ENCODE measurements at places on chromosomes 12 and 14.

DNA sequence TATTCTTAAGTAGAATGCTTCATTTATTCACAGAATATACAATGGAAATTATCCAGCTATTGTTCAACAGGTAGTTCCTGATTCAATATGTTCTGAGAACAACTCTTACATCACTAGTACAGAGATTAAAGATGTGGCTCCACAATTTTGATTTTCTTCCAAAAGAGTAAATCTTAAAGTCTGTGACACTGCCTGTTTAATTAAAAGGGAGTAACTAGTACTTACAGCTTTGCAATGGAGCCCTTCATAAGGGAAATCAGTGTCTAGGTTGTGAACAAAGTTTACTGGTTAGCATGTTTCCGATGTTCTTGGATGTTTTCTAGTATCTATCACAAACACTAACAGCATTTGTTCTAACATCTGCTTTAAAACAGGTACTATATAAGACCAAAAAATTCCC lies 30.8 kb downstream of the MIA2 start:
- no peak overlapping the region for H3K4me3 ChIP-seq
- no peak for DNase-seq
- H3K27me3 ChIP-seq = no peaks in the 10 kb centered on the region
- no peak overlapping the region for H3K27ac ChIP-seq
- H3K36me3 ChIP-seq = no peaks in the 10 kb centered on the region

DNA sequence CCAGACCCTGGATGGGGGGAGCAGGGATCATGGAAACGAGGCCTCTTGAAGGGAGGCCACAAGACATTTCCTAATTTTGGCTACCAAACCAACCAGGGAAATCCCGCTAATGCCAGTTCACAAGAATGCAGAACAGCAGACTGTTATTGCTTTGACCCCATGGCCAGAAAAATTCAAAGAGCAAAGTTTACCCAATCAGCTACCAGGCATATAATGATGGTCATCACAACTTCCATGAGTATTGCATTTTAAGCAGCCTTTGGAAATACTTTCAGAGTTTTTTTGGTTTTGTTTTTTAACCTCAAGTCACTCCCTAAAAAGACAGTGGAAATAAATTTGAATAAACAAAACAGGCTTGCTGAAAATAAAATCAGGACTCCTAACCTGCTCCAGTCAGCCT lies at the start of gene IL25:
IL25 (plus strand) TSS at position 301 of the 400 bp plus-strand sequence.
- H3K36me3 ChIP-seq = no peaks in the 10 kb centered on the region
- no peaks in the 10 kb centered on the region for H3K4me1 ChIP-seq
- H3K27ac ChIP-seq = no peak within 1 kb of the TSS
- peaks cover 4% of the 10 kb centered on the region for H3K27me3 ChIP-seq

DNA sequence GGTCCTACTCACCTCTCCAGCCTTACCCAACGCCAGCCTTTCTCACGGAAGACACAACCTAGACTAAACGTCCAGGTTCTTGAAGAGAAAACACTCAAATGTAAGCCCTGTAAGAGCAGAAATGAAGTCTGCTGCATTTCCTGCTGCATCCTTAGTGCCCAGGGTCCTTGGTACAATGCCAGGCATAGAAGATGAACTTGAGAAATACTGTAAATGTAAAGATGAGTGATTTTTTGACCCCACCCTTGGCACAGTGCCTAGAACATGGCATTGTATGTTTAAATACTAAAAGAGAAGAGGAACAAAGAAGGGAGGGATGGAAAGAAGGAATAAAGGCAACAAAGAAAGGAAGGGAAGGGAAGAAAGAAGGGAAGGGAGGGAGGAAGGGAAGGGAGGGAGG lies 514.6 kb downstream of the MED13L start:
- DNase-seq = no peak
- H3K4me3 ChIP-seq = no peak overlapping the region
- H3K4me1 ChIP-seq = no peaks in the 10 kb centered on the region
- no peak overlapping the region for H3K27ac ChIP-seq
- H3K27me3 ChIP-seq = peaks cover 3% of the 10 kb centered on the region

DNA sequence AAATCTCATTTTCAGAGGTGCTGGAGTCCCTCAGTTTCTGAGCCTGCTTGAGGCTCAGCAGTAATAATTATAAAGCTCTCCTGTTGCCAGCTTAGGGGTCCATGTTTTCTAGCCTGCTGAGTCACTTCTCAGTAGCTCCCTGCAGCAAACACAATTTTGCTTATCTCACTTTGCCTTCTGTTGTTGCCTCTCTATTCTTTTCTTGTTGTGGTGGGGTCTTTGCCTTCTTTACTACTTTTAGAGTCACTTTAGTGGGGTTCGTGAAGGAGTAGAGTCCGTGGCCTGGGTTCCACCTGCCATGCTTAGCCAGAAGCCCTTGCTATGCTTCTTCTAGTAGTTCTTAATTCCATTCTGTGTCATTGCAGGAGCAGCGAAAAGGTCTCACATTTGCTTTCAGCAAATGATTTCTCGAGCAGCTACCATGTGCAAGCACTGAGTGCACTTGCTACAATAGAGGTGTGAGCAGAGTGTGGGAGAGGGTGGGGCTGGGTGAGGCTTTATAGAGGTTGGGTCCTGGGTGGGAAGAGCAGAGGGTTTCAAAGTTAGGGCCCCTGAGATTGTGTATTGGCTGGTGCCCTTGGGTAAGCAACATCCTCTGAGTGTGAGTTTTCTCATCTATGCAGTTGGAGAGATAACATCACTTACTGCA lies 114.3 kb downstream of the ADCK1 start:
- no peaks in the 10 kb centered on the region for H3K4me1 ChIP-seq
- DNase-seq = no peak
- H3K27ac ChIP-seq = no peak overlapping the region
- H3K4me3 ChIP-seq = no peak overlapping the region

- no peak for DNase-seq
- peaks cover 14% of the 10 kb centered on the region for H3K27me3 ChIP-seq
- H3K27ac ChIP-seq = no peak overlapping the region
Measured at GRCh38 chr14:104547310-104547997, 32.1 kb upstream of the C14orf180 start.

- DNase-seq = no peak
- H3K36me3 ChIP-seq = peaks cover 5% of the 10 kb centered on the region
Measured at GRCh38 chr14:35829449-35829848, 3.3 kb downstream of the BRMS1L start.

DNA sequence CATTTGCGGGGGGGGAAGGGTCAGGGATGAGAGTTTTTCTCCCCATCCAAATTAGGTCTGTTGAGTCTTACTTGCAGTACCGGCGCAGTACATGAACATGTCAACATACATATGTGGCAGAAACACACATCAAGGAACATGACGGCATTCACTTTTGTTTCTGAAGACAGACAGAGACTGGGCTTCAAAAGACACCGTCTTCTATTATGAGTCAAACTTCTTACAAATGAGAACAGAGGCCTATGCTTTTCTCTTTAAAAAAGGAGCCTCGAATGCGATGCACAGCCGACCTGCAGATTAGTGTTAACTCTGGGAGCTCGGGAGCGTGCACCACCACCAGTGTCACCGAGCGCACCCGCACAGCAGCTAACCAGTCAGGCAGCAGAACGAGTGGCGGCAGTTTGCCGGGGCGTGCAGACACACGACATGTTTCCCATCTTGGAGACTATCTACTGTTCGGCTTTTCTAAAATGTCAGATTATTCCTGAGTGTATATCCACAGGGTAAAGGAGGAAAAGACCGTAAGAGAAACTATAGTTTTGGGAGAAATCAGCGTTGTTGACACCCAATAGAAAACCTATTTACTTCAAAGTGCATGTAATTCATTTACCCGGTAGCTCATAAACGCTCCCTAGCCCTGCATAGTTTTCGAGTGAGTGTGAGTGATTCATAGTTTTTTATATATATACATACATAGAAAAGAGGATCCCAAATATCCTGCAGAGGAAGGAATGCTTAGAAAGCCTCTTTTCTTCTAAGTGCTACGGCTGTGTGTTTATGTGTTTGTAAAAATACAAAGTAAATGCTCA lies 33.0 kb downstream of the UBR7 start:
- H3K4me1 ChIP-seq = peaks cover 6% of the 10 kb centered on the region
- no peaks in the 10 kb centered on the region for H3K27me3 ChIP-seq
- no peak for DNase-seq
- no peak overlapping the region for H3K27ac ChIP-seq
- H3K36me3 ChIP-seq = peaks cover 8% of the 10 kb centered on the region

- no peaks in the 10 kb centered on the region for H3K36me3 ChIP-seq
- H3K27ac ChIP-seq = no peak overlapping the region
- H3K4me1 ChIP-seq = no peaks in the 10 kb centered on the region
- H3K27me3 ChIP-seq = no peaks in the 10 kb centered on the region
Measured at GRCh38 chr14:74981462-74981782, 21.3 kb upstream of the EIF2B2 start.

- H3K27ac ChIP-seq = no peak overlapping the region
- no peak for DNase-seq
- no peaks in the 10 kb centered on the region for H3K4me1 ChIP-seq
- peaks cover 5% of the 10 kb centered on the region for H3K27me3 ChIP-seq
- no peak overlapping the region for H3K4me3 ChIP-seq
Measured at GRCh38 chr12:93040367-93040766, 111.3 kb upstream of the EEA1 start.

DNA sequence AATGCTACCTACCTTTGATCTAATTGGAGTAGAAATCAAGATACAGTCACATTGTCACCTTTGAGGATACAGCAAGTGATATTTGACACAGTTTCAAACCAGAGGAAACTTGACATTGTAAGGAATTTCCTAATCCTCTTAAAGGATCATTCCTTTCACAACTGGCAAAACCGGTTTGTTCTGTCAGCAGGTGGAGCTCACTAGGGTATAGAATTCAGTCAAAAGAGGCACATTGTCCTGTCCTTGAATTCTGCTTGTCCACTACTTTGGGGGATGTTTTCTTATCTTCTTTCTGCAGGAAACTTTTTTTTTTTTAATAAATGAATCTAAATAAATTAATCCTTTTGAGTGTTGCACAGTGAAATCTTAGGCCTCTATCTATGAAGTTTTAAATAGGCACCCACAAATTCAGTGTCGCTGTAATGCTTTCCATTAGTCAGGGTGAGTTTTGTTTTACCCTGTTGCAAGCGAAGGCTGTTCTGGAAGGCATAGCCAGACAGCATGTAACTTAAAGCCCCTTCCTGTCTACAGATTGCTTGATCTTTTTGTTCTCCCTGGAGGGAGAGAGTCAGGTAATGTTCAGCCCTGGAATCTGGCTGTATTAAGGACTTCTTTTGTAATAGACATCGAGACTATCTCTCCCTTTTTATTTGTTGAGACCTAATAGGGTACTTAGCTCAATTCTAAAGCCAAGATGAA lies 285.0 kb upstream of the RGS6 start:
- H3K4me3 ChIP-seq = no peak overlapping the region
- H3K36me3 ChIP-seq = peaks cover 51% of the 10 kb centered on the region
- no peaks in the 10 kb centered on the region for H3K4me1 ChIP-seq
- H3K27me3 ChIP-seq = no peaks in the 10 kb centered on the region
- DNase-seq = no peak
- no peak overlapping the region for H3K27ac ChIP-seq

GRCh38 chr12:52010692-52011601 lies 4.2 kb downstream of the TAMALIN start:
- H3K27me3 ChIP-seq = peaks cover 4% of the 10 kb centered on the region
- DNase-seq = no peak
- no peak overlapping the region for H3K27ac ChIP-seq
- peaks cover 18% of the 10 kb centered on the region for H3K4me1 ChIP-seq
- peaks cover 17% of the 10 kb centered on the region for H3K36me3 ChIP-seq

DNA sequence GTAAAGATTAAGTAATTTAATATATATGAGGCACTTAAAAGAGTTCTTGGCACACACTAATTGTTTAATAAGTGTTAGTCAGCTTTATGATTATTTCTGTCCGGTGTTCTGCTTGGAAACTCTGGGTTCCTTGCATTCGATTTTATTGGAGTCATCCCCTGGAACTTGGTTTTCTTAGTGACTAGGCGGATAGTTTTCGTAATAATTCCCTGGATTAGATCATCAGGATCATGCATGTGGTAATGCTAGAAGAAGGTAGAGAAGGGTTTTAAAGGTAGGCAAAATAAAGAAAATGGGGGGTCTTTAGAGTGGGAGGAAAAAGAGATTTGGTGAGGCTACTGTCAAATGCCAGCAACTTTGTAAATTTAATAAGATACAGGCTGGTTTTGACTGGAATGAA lies 88.4 kb downstream of the MYF5 start:
- DNase-seq = no peak
- H3K36me3 ChIP-seq = no peaks in the 10 kb centered on the region
- H3K4me3 ChIP-seq = no peak overlapping the region
- H3K4me1 ChIP-seq = no peaks in the 10 kb centered on the region

DNA sequence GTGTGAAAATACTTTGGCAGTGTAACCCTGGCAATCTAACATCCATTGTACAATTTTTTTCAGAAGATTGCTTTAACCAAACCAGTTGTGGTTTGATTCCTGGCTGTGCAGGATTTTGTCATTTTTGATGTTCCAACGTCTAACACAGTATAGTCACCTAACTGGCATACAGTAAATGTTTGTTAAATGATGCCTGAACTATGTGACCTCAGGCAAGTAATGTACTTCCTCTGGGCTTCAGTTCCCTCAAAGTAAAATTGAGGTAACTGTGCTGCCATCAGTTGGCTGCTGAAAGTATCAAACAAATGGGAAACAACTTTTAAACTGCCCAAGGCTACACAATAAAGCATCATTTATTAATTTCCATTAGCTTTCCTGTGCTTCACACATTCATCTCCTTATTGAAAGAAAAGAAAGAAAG lies 4.3 kb downstream of the TM7SF3 start:
- H3K4me1 ChIP-seq = peaks cover 48% of the 10 kb centered on the region
- DNase-seq = no peak
- H3K4me3 ChIP-seq = no peak overlapping the region
- no peak overlapping the region for H3K27ac ChIP-seq

DNA sequence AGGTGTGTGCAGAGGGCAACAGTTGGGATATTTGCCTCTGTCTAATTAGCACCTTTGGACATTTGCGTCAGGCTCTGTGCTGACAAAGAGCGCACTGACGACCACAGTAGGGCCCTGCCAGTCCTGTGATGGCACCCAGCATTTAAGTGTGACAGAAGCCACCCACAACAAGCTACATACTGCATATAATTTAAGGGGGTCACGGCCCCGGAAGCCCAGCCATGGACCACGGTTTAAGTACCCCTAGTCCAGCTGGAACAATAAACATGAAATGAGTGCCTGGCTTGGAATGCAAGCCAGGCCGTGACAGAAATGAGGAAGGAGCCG lies 16.8 kb upstream of the DYNC1H1 start:
- peaks cover 30% of the 10 kb centered on the region for H3K27me3 ChIP-seq
- no peak for DNase-seq
- H3K27ac ChIP-seq = peak overlapping the region; percentile 98
- peaks cover 31% of the 10 kb centered on the region for H3K4me1 ChIP-seq
- no peaks in the 10 kb centered on the region for H3K36me3 ChIP-seq
- H3K4me3 ChIP-seq = peak overlapping the region; percentile 98

DNA sequence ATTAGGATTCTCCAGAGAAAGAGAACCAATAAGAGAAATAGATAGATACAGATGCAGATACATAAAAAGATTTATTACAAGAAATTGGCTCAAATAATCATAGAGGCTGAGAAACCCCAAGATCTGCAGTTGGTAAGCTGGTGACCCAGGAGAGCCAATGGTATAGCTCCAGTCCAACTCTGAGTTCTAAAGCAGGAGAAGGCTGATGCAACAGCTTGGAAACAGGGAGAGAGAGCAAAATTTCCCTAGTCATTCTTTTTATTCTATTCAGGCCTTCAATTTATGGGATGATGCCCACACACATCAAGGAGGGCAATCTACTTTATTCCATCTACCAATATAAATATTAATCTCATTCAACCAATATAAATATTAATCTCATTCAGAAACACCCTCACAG lies 218.2 kb downstream of the PRKD1 start:
- H3K4me3 ChIP-seq = no peak overlapping the region
- no peaks in the 10 kb centered on the region for H3K36me3 ChIP-seq
- no peaks in the 10 kb centered on the region for H3K27me3 ChIP-seq
- DNase-seq = no peak
- H3K4me1 ChIP-seq = no peaks in the 10 kb centered on the region
- H3K27ac ChIP-seq = no peak overlapping the region

All from activated naive CD8-positive, alpha-beta T cell treated with anti-CD3 and anti-CD28 coated beads, Interleukin-2, amount 50 U/mL, for 24 hours (primary cell).